Stimulated activated CD4-positive, alpha-beta T cell treated with anti-CD3 and anti-CD28 coated beads, Interleukin-12 subunit alpha, Interleukin-12 subunit beta, amount 100 ng/mL, for 4 hours (primary cell): ENCODE measurements at places on chromosomes 4 and X.

DNA sequence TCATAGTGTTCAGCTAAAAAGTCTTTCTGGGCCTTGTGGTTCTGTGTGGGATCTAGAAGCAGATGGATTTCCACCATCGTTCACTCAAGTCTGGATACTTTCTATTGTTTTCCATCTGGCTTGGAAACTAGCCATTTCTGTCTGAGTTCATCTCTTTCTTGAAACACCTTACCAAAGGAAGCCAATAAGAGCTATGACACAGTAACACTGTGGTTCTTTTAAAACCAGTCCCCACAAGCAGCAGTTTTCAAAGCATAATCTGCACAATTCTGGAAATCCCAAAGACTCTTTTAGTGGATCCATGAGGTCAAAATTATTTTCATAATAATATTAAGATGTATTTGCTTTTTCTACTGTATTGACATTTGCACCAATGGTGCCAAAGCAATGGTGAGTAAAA, 234.2 kb upstream of the TET2 start:
- DNase-seq, result no peak

GRCh38 chrX:123740006-123740405, 7.2 kb upstream of the THOC2 start:
- no peak for DNase-seq

- no peak for DNase-seq
Measured at GRCh38 chr4:21625447-21625846, 323.1 kb downstream of the KCNIP4 start.

DNA sequence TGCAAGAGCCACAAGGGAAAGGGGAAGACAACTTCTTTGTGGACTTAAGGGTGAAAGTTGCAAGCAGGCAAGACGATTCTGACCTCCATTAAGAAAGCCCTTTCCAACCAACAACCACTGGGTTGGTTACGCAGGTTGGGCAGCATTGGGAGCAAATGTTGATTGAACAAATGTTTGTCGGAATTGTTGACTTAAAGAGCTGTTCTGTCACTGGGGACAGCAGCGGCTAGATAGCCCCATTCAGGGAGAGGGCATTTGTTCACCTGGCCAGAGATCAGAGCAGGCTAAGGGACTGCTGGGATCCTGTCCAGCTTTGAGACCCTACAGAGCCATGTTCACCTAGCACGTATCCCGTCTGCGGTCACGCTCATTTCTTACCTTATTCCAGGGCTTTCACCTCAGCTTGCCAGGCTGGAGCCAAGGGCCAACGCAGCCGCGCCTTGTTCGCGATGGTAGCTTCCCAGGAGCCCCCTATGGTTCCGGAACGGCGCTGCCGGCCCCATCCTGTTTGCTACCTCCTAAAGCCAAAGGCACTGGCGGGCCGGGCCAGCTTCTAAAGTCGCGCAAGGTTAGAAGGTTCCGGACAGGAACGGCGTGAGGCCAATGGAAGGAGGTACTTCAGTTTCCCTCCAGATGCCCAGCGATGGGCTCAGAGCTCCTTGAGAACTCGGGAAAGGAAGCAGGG, 24.6 kb downstream of the F9 start:
- no peak for DNase-seq

DNA sequence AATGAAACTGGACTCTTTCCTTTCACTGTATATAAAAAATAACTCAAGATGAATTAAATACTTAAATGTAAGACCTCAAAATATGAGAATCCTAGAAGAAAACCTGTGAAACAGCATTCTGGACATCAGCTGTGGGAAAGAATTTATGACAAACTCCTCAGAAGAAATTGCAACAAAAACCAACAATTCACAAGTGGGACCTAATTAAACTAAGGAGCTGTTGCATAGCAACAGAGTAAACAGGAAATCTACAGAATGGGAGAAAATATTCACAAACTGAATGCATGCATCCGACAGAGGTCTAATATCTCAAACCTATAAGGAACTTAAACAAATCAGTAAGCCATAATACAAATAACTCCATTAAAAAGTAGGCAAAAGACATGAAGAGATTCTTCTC, 851.7 kb upstream of the PCDH10 start:
- DNase-seq, result no peak

DNA sequence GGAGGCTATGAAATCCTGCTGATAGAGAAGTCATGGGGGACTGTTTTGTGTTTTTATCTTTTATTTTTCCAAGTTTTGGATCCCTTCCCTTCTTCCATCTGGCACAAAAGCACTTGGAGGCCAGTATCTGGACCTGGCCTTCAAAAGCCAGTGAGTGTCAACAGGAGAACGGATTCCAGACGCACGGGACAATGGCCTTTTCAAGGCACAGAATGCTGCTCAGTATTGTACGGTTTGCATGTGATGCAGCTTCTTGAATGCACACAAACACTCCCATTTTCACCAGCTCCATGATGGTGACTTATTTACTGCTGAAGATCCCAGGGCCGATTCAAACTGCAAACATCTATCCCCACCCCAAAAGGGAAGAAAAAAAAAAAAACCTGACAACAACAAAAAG, 145.4 kb downstream of the CPEB2 start:
- no peak for DNase-seq

GRCh38 chrX:39626749-39627148, 471.0 kb downstream of the BCOR start:
- no peak for DNase-seq

GRCh38 chr4:187576751-187577150, 418.8 kb upstream of the ZFP42 start:
- DNase-seq, result no peak

DNA sequence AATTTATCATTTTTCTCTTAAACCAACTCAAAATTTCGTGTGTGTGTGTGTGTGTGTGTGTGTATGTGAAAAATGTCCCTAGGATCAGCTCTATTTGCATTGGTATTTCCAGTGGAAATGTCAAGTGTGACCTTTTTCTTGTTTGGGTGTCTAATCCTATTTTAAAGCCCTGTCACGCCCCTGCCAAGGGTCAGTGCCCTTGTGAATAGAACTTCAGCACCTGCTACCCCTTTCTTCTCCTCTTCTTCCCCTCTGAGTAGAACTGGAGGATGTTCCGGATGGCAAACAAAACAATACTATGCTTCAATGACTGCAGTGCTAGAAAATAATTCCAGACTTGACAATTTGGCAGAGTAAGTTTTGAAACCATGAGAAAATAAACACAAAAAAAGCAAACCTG, 67.3 kb downstream of the SPRY1 start:
- no peak for DNase-seq

DNA sequence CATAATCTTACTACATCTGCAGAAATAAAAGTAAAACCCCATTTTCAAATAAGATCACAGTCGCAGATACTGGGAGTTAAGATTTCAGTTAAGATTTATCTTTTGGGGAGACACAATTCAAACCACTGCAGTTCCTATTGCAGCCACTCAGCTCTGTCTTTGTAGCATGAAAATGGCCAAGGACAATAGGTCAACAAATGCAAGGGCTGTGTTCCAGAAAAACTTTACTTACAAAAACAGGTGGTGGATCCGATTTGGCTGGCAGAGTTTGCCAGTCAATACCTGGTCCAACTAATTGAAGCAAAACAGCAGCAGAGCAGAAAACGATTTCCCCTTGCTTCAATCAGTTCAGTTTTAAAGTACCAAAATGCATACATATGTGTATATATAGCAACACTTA, 77.4 kb downstream of the TENM3 start:
- no peak for DNase-seq

GRCh38 chr4:47221721-47222120, 190.4 kb downstream of the GABRB1 start:
- no peak for DNase-seq

DNA sequence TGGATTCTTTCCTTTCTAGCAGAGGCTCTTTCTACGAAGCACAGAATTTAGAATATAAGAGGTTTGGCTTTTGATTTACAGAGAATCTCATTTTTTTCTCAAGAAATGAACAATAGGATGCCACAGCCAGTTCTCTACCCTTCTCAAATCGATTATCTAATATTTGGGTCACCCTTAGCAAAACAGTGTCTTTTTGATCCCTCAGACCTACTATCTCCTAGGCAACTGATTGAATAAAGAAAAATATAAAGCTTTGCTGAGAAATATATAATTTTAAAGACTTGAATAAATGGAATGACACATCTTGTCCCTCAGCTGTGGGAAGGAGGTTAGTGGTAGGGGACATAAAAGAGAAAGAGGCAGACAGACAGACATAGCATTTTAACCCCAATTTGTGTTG, 153.3 kb downstream of the SH3KBP1 start:
- no peak for DNase-seq

DNA sequence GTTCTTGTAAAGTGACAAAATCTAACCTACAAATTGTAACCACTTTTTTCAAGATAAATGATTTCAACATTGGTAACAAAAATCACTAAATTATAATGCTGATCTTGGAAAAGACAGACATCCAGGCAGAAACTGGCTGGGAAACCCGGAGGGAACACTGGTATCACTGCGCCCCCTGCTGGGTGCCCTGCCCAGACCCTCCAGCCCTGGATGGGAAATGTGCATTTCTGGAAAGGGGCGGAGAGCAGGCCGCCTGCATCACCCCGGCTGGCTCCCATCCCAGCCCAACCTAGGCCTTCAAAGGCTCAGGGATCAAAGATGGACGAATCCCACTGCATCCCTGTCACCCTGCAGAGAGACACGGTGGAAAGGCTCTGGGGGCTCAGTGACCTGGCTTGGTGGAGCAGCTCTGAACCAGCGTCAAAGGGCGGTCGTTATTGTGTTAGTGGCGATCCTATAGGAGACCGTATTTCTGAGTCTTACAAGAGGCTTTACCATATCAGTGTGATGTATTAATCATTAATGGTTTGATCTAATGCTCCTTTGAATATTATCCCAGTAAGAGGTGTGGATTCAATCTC, 37.3 kb downstream of the ACOX3 start:
- DNase-seq, result peak; percentile 50

GRCh38 chrX:150163221-150163930, 199.7 kb upstream of the MAMLD1 start:
- DNase-seq, result no peak

DNA sequence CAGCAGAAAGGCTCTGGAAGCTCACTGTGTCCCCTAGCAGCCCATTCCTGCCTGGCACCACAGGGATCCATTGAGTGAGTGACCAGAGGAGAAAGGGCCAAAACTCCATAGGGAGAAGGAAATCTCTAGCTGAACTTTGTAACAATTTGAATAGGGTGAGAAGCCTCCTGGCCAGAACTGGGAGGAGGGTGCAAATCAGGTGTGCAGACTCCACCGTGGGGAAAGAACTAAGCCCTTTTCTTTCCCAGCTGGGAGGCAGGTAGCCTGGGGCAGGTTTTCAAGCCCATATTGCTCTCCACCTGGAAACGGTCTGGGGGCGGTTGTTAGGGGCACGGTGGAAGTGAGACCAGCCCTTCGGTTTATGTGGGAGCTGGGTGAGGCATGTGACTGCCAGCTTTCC, 227.2 kb downstream of the SNCA start:
- no peak for DNase-seq

DNA sequence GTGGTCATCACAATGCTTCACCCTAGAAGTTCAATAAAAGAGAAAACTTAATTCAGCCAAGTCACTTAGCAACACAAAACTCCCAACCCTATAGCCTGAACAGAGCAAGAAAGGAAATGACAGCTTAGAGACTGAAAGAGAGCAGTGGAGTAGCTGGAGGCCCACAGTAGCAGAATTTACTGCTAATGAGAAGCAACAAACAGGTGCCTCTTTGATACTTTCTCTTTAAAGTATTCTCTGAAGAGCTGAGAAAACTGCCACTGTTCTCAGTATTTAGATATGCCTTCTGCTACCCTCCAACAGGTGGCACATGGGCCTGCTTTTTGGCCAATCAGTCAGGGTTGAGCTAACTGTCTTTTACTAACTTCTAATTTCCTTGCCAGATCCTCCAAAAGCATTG, 240.0 kb downstream of the GPC3 start:
- no peak for DNase-seq

GRCh38 chr4:88409789-88410188, 31.1 kb downstream of the HERC6 start:
- no peak for DNase-seq

- no peak for DNase-seq
Measured at GRCh38 chrX:10254739-10255138, 98.0 kb downstream of the CLCN4 start.

GRCh38 chrX:18390941-18391538, 34.4 kb upstream of the CDKL5 start:
- peak; percentile 57 for DNase-seq

- DNase-seq, result no peak
Measured at GRCh38 chr4:5036239-5036638, 15.0 kb upstream of the STK32B start.

- no peak for DNase-seq
Measured at GRCh38 chrX:122418758-122419157, 765.3 kb upstream of the GRIA3 start.

DNA sequence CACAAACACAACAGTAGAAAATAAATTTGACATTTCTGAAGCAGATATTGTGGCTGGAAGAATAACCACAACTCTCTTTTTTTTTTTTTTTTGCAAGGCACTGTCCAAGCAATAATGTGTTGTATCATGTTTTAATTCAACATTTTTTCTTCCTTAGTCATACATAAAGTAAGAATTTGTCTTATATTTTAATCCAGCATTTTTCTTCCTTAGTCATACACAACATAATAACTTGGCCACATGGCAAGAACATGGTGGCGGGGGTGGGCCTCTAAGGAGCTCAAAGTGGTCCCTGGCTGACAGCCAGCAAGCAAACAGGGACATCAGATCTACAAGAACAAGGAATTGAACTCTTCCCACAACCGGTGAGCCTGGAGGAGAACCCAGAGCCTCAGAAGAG, 20.2 kb downstream of the FBXW7 start:
- DNase-seq, result no peak

DNA sequence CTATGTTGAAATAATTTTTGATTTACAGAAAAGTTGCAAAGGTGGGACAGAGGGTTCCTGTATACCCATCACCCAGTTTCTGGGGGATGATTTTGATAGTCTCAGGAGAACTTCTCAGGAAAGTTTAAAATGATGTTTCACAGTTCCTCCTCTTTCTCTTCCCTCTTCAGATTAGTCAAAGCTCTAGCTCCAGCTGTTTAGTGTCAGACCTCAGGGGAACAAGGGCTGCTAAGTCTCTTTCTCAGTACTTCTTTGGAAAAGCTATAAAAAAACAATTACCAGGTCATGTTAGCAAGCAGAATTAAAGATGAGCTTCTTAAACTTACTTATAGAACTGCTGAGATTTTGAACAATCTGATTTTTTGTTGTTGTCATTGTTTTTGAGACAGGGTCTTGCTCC, 12.2 kb downstream of the IL13RA1 start:
- DNase-seq, result no peak

DNA sequence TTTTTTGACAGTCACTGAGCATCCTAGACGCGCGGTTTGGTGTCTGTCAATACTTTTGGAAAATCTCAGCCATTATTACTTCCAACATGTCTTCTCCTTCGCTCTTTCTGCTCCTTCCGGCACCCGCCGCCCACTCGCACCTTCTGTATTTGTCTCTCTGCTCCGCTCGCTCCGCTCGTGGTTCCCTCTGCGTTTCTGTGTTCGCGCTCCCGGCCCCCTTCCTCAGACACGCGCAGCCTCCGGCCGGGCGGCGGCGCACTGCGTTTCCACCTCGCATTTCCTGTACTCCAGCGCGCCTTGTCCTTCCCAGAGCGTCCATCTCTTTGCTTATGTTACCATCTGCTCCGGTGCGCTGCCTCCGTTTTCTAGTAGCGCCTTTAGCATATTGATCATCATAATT, 21.1 kb downstream of the PDE6B start:
- DNase-seq, result peak; percentile 15

- DNase-seq, result no peak
Measured at GRCh38 chr4:150173432-150173861, 95.2 kb downstream of the DCLK2 start.

- DNase-seq, result no peak
Measured at GRCh38 chr4:6423575-6423974, 48.8 kb downstream of the PPP2R2C start.
